A549 (cell line): ENCODE measurements at places on chromosomes 5 and 9.

GRCh38 chr5:94784536-94785505, 166.4 kb downstream of the SLF1 start:
- DNase-seq = no peak

DNA sequence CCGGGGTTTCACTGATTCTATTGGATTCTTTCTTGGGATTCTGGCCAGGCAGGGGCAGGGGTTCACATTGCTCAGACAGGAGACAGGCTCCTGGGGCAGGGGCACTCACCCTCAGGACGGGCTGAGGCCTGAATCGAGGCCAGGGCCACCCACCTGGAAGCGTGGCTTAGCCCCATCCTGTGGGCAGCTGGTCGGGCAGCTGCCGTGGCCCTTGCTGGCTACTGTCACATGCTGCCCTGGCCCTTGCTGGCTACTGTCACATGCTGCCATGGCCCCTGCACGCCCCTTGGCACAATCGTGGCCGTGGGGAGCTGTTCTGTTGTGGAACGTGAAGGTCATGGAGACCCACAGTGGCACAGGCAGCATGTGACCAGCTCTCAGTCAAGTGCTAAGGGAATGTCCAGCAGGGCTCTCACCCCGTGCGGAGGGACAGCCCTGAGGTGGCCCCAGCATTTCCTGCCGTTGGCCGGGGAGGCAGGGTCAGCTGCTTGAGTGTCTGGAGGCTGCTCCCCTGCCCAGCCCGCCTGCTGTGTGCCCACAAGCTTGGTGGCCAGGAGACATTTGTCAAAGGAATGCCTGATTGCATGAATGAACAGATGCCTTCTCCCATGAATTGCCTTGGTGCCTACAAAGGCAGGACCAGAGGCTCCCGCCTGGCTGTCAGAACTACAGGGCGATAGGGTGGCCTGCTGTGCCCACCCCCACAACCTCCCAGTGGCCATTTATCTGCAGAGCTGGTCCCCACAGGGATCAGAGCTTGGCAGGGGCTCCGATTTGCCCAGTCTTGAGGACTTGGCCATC, 16.9 kb upstream of the TMEM250 start:
- no peak for DNase-seq

- DNase-seq = no peak
These were observed 80.7 kb downstream of the KCNIP1 start for GRCh38 chr5:170584450-170585058.

- DNase-seq = no peak
These were observed 77.6 kb downstream of the SMIM15 start for GRCh38 chr5:61084658-61085057.

- DNase-seq = no peak
These were observed 340.2 kb upstream of the DMAC1 start for GRCh38 chr9:8139756-8140155.
